ENCODE measurements at places on chromosomes 3 and 15. TPM values are rescaled to one million over a fixed set of nuclear protein-coding genes. Genes with fewer than 3 reads are reported as not detected.
A peak's percentile ranks its signal among the peaks of the same experiment; 100 is the strongest.

The SLC24A1 gene
- 3.3 TPM for total RNA-seq

The CYP8B1 gene
- not detected for total RNA-seq

The NFKBIZ gene
- 70.2 TPM for total RNA-seq

The EMC7 gene
- 66.0 TPM for total RNA-seq

DNA sequence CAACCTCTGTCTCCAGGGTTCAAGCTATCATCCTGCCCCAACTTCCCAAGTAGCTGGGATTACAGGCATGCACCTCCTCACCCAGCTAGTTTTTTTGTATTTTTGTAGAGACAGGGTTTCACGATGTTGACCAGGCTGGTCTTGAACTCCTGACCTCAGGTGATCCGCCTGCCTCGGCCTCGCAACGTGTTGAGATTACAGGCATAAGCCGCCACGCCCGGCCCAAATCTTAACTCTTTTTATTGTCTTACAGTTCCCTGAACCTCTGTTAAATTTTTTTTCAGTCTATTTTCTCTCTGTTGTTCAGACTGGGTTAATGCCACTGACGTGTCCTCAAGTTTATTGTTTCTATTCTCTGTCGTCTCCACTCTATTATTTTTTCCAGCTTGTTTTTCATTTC is 115.8 kb upstream of the UBE3A start:
- DNase-seq = no peak

- no peak for DNase-seq
Measured at GRCh38 chr3:35500641-35501350, 138.5 kb upstream of the ARPP21 start.

DNA sequence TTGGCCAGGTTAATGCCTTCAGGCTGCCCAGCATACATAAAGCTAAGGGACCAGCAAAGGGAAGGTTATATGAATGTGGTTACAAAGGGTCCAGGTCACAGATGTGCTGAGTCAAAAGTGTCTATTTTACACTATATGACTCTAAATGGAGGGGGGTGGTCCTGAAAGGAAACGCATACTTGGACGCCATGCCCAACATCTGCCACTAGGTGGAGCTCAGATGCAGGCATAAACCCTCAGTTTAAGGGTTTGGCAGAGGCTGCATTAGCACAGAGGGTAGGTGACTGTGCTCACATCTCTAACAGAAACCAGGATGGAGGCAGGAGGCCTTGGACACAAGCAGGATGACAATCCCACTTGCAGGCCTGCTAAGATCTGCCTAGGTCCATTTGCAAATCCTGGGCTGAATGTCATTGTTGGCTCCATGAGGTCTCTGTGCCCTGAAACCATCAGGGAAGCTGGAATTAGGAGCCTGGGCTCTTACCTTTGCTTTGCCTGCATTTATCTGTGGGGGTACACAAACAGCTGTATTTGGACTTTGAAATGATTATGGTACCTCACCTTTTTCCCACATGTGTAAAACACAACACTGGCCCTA is 55.8 kb downstream of the ZNF621 start:
- peak; percentile 87 for DNase-seq

DNA sequence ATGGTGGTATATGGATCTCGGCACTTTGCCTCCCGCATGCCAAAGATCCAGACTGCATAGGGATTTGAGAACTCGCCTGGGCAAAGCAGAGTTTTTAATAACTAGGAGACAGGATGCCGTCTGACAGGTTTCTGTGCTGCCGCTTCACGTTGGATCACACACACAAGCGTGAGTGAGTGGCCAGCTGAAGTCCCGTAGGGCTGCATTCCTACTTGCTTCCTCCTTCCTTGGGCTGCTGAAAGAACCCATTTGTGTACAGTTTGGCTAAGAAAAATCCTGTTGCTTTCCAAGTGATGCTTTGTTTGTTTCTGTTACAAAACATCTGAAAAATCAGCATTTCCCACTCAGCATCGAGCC is 604.3 kb upstream of the CFAP20DC start:
- peak; percentile 75 for DNase-seq

- DNase-seq = no peak
Measured at GRCh38 chr3:187702507-187703033, at the start of gene RTP2. Gene RTP2, minus strand, starts transcription at chr3:187702557. Its CDS starts 429 bp downstream, at chr3:187702128.

- no peak for DNase-seq
Measured at GRCh38 chr3:101501783-101502182, 11.2 kb downstream of the SENP7 start.

DNA sequence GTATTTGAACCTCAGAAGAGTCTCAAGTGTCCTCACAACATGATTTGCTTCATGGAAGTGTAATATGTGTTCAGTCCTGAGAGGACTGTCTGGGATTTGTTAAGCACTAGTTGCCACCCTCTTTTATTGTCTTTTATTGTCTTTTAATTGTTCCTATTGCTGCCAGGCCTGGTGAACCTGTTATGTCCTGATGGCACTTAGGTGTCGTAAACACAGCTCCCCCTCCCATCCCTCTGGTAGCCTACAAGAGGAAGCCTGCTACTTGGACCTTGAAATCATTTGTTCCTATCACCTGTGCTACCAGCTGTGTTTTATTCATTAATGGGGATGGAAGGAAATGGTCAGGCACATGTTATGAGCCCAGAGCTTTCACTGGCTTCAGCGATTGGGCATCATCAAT is 19.3 kb downstream of the CCNB2 start:
- no peak for DNase-seq

- DNase-seq = no peak
Measured at GRCh38 chr15:64847876-64848716, 6.4 kb downstream of the PLEKHO2 start.

DNA sequence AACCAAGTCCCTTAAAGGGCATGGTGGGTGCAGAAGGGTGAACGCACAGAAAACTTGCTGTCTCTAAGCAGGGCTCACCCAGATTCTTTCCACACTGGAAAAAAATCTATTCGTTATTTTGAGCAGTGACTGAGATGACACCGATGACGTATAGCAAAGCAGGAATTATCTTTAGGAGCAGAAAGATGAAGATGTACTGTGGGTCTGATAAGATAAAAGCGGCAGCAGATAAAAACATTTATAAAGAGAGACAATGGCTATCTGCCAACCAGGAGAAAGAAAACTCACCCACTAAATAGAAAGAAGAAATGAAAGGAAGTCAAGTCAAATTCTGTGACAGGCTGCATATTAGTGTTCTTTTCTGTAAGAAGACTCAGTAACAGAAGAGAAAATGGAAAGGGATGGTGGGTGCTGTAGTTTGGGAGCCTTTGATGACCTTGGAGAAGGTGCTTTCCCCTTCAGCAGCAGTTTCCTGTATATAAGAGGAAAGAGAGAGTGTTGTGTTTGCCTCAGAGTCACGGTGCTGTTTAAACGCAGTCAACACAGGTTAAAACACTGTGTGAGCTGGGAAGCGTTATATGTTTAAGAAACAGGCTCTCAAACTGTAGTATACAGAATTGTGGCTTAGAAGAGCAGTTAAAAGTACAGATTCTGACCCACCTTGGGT is 111.6 kb downstream of the AQP9 start:
- DNase-seq = no peak

- DNase-seq = no peak
Measured at GRCh38 chr15:62822228-62822627, 220.3 kb upstream of the TPM1 start.

GRCh38 chr15:31803388-31803884 is 226.9 kb upstream of the CHRNA7 start:
- DNase-seq = no peak

- DNase-seq = no peak
Measured at GRCh38 chr15:70327856-70328678, 230.3 kb upstream of the TLE3 start.

DNA sequence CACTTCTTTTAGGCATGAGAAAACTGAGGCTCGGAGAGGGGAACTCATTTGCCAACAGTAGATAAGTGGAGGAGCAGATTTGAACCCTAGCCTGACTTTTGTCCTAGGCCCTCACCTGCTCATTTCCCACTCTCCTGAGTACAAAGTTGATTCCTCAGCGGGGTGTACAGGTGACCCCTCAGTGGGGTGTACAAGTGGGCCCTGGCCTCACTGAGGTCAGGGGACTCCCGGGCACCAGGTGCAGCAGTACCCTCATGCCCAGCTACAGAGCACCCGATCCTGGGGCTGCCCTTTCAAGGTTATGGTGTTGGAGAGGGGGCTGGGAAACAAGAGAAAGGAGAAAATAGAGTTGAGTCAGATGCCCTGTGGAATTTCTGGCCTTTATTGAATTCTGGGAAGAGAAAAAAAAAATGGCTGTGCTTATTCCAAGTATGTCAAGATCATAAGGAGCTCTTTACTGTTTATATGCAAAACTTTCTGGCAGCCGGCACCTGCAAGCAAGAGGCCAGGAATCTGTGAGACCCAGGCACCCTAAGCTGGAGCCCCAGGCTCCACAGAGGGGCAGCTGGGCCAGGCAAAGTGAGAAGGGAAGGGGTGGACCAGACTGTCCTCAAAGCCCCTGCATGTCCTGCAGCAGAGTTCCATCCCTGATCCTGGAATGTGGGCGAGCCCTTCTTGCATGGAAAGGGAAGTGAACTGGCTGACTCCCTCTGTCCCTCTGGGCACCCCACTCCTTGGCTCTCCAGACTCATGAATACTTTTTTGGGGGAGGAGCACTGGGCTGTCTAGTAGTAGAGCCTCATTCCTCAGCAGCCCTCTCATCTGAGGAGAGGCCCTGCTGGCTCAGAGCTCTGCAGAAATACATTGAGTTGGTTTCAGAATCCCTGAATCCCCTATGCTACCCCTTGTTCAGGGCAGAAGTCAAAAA is 43.1 kb downstream of the AMOTL2 start:
- peak; percentile 43 for DNase-seq

Data from PC-3 (cell line).